ENCODE measurements at places on chromosomes 16 and 17. TPM values are rescaled to one million over a fixed set of nuclear protein-coding genes. Genes with fewer than 3 reads are reported as not detected.
A peak's percentile ranks its signal among the peaks of the same experiment; 100 is the strongest.

SAMD14 gene
- total RNA-seq, result 2.8 TPM

LRRC75A gene
- total RNA-seq, result 23.1 TPM

GGT6 gene
- not detected for total RNA-seq

MPV17L gene
- 1.3 TPM for total RNA-seq

WFIKKN2 gene
- not detected for total RNA-seq

CACNG3 gene
- not detected for total RNA-seq

P2RX5 gene
- 0.09 TPM for total RNA-seq

GRCh38 chr17:27296428-27296979 is 2.6 kb downstream of the WSB1 start:
- DNase-seq, result peak; percentile 79

DNA sequence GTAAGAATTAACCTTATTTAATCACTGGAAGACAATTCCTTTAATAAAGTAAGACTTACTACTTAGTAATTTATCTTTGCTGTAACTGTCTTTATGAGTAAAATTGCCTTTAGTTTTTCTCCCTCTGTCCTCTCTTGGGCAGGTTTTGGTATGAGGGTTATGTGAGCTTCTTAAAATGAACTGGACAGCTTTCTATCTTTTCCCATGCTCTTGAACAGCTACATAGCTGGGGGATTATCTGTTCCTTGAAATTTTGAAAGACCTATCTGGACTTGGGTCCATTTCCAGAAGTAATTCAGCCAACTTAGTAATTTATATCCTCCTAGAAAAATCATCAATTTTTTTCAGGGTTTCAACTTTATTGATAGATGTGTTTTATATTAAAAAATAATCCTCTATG is 3.6 kb upstream of the MYH1 start:
- no peak for DNase-seq

- DNase-seq, result no peak
Observed at GRCh38 chr17:2259769-2260536, 43.6 kb downstream of the SMG6 start.

DNA sequence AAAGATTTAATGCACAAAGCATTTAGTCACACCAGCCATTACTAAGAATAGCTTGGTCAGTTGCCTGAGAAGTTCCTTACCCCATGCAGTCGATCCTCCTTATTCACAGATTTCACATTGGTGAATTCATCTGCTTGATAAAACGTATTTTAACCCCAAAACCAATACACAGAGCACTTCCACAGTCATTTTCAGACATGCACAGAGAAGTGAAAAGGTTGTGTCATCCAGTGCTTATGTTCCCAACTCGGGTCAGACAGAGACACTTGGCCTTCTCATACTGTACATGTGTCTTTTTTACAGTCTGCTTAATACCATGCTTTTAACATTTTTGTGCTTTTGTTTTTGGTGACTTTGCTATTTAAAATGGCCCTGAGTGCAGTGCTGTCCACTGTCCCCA is 219.7 kb downstream of the SPECC1 start:
- DNase-seq, result no peak

DNA sequence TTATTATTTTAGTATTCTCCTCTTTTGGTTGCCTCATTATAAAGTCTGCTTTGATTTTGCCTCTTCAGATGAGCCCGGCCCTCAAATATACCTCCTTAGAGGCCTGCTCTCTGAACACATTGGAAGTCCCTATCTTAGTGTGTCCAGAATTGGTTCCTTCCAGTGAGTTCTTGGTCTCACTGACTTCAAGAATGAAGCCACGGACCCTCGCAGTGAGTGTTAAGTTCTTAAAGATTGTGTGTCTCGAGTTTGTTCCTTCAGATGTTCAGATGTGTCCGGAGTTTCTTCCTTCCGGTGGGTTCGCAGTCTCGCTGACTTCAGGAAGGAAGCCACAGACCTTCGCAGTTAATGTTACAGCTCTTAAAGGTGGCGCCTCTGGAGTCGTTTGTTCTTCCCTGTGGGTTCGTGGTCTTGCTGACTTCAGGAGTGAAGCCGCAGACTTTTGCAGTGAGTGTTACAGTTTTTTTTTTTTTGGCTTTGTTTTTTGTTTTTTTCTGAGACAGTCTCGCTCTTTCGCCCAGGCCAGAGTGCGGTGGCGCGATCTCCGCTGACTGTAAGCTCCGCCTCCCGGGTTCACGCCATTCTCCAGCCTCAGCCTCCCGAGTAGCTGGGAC is 45.8 kb upstream of the NOS2 start:
- DNase-seq, result no peak

DNA sequence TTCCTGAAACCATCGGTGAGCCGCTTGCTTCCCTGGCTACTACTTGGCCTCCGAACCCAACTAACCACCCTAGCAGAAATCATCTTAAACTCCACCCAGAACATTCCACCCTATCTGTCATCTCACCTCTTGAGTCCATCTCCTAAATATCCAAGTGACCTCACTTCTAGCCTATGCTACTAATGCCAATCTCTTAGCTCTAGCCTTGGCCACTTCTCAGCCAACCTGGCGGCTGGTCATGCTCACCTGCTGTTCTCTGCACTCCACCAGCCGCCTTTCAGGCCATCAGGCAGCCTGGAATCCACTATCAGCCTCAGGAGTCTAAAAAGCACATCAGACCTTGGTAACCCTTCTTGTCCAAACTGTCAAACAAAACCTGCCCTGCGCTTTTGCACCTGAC is 11.9 kb upstream of the CYTH1 start:
- DNase-seq, result no peak

GRCh38 chr17:10271106-10271562 is 72.7 kb upstream of the GAS7 start:
- DNase-seq, result no peak

GRCh38 chr16:50059111-50059510 is 6.7 kb upstream of the HEATR3 start:
- no peak for DNase-seq

DNA sequence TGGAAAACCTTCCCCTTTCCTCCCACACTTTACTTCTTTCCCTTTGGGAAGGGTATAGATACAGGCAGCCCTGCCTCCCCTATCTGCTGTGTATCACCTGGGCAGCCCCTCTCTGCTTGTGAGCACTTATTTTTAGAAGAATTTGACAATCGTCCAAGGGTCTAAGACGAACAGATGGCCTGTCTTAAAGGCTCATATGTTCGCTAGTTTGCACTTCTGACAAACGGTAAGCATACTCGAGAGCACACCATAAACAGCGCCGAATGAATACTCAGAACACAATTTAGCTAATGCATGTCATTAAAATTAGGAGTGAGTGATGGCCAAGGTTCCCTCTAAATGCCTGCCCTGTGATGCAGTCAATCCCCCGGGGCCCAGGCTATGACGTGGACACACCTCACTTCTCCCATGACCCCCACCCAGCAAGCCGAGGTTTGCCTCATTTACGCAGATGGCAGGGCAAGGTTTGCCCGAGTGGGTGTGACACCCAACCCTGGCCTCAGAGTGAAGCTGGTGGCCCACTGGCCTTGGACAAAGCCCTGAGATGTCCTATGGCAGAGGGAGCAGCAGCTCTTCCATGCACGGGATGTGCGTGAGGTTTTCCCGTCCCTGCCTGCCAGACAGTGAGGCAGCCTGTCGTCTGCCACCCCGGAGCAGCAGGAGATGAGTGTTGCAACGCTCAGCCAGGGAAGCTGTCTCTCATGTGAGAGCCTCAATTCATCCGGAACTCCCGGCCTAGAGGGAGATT is 125.2 kb downstream of the C16orf78 start:
- no peak for DNase-seq

- DNase-seq, result peak; percentile 49
Observed at GRCh38 chr17:74361230-74362068, at the start of gene BTBD17. Gene BTBD17, minus strand, starts transcription at chr17:74361868. Its CDS starts 49 bp downstream, at chr17:74361819.

DNA sequence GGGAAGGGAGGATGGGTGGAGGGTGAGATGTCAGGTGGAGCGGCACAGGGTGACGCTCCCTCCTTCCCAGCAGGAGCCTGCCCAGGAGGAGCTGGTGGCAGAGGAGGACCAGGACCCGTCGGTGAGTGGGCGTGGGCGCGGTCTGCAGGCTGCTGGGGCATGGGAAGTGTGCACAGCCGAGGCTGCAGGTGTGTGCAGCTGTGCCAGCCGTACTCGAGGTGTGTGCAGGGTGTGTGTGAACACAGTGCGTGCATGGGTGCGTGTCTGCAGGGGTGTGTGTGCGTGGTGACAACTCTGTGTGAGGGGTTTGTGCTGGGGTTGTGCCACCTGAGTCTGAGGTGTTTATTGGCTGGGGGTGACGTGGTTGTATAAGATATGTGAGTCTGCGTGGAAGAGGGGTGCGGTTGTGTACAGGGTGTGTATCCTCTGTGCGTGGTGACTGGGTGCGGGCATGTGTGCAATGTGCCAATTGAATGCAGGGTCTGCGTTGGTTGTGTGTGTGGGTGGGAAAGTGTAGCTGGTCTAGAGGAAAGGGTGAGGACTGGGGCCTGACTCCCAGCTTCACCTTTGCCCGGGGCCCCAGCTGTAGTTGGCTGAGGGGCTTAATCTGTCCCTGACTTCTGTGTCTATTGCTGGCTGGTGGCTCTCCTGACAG is 670 bp downstream of the TNFSF12 start:
- no peak for DNase-seq

DNA sequence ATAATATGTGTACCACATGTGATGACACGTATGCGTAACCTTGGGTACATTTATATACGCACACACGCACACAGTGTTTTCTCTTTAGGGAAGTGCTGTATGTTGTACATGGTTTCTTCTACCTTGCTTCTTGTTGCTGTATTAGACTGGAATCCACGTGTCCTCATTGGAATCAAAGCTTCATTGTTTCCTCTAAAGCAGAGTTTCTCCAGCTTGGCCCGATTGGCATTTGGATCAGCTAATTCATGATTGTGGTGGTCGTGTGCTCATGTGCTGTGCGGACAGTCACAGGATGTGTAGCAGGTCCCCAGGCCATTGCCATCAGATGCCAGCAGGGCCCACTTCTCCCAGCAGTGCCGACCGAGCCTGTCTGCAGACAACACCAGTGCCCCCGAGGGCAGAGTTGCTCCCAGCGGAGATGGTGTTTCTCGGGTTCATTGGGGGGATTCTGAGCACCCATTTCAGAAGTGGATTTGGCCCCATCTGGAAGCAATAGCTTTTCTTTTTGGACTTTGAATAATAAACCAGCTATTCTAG is 148.4 kb downstream of the RPTOR start:
- DNase-seq, result no peak

GRCh38 chr16:81130126-81130525 is 33.9 kb upstream of the GCSH start:
- no peak for DNase-seq

DNA sequence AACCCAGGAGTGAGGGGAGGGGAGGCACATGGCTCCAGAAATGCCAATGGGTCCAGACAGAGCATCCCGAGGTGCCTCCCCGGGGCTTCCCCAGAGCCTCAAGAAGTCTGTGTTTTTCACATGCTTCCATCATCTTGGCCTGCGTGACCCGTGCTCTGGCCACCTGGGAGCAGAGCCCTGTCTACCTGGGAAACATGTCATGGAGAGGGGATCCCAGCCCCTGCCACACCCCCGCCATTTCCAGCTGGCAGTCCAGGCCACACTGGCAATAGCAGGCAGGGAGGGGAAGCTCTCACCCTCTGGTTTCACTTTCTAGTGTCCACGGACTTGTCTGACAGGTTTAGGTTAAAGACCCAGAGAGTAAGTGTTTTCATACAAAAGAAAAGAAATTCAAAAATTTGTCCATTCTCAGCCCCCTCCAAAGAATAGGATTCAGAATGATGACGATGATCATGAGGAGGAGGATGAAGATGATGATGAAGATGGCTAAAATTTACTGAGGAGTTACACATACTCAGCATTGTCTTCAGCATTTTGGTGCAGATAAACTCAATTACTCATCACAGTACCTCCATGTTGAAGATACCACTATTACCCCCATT is 9.0 kb downstream of the SMIM5 start:
- no peak for DNase-seq

- DNase-seq, result no peak
Observed at GRCh38 chr16:19365486-19365885, 52.2 kb upstream of the TMC5 start.

Measured in cardiac muscle cell (in vitro differentiated cells and primary cell).